IMR-90 (cell line): ENCODE measurements at places on chromosomes 13 and 19. TPM values are rescaled to one million over a fixed set of nuclear protein-coding genes. Genes with fewer than 3 reads are reported as not detected.

DNA sequence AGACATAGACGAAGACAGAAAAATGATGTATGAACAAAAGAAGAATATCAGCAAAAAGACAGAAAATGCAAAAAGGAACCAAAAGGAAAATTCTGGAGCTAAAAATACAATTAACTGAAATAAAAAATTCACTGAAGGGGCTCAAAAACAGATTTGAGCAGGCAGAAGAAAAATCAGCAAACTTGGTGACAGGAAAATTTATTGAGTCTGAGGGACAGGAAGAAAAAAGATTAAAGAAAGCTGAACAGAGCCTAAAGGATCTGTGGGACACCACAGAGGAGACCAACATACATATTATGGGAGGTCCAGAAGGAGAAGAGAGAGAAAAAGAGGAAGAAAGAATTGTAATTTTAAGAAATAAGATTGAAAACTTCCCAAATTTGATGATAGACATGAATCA is 7.4 kb upstream of the LSR start:
- H3K4me1 ChIP-seq: no peaks in the 10 kb centered on the region
- no peaks in the 10 kb centered on the region for H3K36me3 ChIP-seq
- H3K27ac ChIP-seq: no peak overlapping the region
- no peaks in the 10 kb centered on the region for H3K27me3 ChIP-seq
- H3K4me3 ChIP-seq: no peak overlapping the region

DNA sequence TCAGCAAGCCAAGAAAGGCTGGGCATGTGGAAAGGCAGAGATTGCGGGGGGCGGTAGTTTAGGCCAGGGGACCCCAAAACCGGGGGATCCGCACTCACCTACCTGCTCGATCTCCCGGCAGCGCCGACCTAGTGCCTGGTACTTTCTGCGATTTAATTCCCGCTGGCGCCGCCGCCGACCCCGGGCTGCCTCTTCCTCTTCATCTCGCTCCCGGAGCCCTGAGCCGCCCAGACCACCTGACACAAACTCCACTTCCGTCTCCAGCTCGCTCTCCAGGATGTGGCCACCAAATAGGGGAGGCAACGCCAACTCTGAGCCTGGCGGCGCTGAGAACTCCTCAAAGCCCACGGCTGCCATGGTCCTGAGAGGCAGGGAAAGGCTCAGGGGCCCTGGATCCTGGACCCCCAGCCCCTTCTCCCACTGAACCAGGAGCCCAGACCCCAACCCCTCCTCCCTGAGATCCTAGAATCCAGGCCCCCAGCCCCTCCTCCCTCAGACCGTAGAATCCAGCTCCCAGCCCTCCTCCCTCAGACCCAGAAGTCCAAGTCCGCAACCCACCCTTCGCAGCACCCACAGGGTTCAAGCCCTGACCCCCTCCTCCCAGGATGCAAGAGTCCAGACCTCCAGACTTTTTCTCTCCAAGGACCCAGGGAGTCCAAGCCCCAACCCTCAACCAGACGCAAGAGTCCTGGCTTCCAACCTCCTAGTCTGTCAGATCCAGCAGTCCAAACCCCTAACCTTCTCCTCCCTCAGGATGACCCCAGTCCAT is 933 bp downstream of the TFPT start:
- peaks cover 6% of the 10 kb centered on the region for H3K4me1 ChIP-seq
- peak overlapping the region; percentile 68 for H3K27ac ChIP-seq
- H3K4me3 ChIP-seq: peak overlapping the region; percentile 61
- H3K27me3 ChIP-seq: no peaks in the 10 kb centered on the region
- peaks cover 24% of the 10 kb centered on the region for H3K36me3 ChIP-seq

DNA sequence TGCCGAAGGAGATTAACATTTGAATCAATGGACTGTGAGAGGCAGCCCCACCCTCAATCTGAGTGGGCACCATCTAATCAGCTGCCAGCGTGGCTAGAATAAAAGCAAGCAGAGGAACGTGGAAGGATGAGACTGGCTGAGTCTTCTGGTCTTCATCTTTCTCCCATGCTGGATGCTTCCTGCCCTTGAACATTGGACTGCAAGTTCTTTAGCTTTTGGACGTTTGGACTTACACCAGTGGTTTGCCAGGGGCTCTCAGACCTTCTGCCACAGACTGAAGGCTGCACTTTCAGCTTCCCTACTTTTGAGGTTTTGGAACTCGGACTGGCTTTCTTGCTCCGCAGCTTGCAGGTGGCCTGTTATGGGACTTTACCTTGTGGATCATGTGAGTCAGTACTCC is 14.7 kb downstream of the NHLRC3 start:
- no peaks in the 10 kb centered on the region for H3K4me1 ChIP-seq
- H3K27me3 ChIP-seq: no peaks in the 10 kb centered on the region
- no peak overlapping the region for H3K4me3 ChIP-seq
- no peak overlapping the region for H3K27ac ChIP-seq
- 0 out of 2 replicates have a peak, but pooled peaks cover 2% of the 10 kb centered on the region for H3K36me3 ChIP-seq

DNA sequence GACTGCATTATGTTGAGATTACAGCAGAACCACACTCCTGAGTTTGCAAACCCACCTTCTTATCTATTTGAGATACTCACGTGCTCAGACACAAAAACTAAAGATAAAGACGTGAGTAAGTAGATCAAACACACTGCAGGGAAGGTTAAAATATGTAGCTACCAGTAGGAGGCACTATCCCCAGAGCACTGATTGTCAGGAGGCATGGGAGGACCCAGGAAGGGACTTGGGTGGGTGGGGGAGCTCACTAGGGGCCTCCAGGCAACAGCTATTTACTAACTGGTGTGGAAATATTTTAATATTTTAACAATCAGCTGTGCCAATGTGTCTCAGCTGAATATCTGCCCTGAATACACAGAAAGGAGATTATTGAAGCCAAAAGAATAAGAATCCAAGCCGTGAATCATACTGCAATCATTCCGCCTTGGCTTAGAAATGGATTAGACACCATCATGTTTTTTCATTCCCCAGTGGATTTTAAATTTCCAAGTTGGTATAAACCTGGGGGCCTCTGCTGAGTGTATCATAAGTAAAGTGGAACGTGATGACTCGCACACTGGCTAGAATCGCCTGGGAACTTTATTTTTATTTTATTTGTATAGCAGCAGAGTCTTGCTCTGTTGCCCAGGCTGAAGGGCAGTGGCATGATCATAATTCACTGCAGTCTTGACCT is 73.2 kb upstream of the CACNA1A start:
- H3K27ac ChIP-seq: no peak overlapping the region
- peaks cover 1% of the 10 kb centered on the region; the same call in 1 of the 2 replicates for H3K27me3 ChIP-seq
- DNase-seq: peak; percentile 65

DNA sequence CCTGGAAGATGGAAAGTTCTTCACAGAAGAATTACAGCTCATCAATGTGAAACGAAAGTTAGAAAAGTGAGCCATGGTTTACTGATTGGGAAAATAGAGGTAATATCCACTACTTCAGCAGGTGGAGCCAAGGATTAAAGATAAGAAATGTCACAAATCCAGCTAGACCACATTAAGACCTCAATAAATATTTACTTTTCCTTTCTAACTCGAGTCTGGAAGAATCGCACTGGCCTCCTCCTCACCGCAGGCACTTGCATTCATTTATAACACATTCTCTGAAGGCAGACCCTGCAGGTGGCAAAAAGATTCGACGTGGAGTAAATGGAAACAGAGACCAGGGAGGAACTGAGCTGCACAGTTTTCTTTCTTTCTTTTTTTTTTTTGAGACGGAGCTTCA is 7.4 kb downstream of the SLC35E1 start:
- no peak overlapping the region for H3K27ac ChIP-seq
- peaks cover 54% of the 10 kb centered on the region for H3K36me3 ChIP-seq
- DNase-seq: no peak
- H3K4me3 ChIP-seq: no peak overlapping the region

- peaks cover 9% of the 10 kb centered on the region; the same call in 1 of the 2 replicates for H3K4me1 ChIP-seq
- peak overlapping the region; percentile 72; the same call in 1 of the 2 replicates for H3K27ac ChIP-seq
- H3K36me3 ChIP-seq: no peaks in the 10 kb centered on the region
- no peak for DNase-seq
- H3K4me3 ChIP-seq: no peak overlapping the region
- H3K27me3 ChIP-seq: no peaks in the 10 kb centered on the region
Observed at GRCh38 chr13:49616676-49617065, 11.6 kb upstream of the ARL11 start.

DNA sequence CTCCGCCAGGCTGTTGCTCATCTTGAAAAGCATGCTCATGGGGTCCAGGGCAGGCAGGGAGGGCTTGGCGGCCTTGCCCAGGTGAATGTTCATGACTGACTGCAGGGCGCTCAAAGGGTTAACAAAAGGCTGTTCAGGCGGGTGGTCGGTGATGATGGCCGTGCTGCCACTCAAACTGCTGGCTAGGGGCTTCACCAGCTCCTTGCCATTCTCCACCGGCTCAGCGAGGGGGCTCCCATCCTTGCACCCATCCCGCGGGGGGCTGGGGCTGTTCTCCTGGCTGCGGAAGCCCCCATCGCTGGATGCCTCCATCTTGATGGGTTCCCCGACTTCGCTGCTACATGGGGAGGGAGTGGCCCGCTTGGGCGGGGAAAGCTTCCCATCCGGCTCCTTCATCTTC is 71.7 kb downstream of the TSHZ3 start:
- no peaks in the 10 kb centered on the region for H3K27me3 ChIP-seq
- peaks cover 50% of the 10 kb centered on the region for H3K36me3 ChIP-seq
- H3K4me3 ChIP-seq: no peak overlapping the region
- peaks cover 3% of the 10 kb centered on the region; the same call in 1 of the 2 replicates for H3K4me1 ChIP-seq
- no peak overlapping the region for H3K27ac ChIP-seq

DNA sequence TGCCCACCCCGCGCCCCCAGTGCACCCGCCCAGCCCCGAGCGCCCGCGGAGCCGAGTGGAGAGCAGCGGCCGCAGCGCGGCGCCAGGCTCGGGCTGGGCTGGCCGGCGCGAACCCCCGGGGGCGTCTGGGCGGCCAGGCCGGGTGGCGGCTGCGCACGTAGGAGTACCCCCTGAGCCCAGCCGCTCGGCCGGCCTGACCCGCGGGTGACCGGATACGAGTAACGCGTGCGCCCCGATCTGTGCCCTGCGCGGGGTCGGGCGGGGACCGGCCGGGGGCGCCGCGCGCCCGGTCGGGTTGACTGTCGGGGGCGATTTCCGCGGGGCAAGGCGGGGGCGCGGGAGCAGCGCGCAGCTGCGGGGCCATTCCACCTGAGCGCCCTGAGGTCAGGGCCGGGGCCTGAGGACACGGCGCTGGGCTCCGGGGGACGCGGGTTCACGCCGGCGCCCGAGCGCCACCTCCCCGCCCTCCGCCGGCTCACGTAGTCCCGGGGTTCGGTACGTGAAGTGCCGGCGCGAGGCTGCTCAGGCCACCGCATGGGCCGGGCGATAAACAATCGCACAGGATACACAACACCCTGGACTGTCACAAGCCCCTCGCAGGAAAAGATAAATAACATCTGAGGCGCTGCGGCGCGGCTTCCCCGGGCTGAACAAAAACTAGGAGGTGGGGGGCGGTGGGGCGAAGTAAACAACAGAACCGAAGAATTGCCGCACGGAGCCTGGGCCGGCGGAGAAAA is 37.6 kb upstream of the FLT1 start:
- no peaks in the 10 kb centered on the region for H3K36me3 ChIP-seq
- peak overlapping the region; percentile 43 for H3K4me3 ChIP-seq
- H3K4me1 ChIP-seq: peaks cover 10% of the 10 kb centered on the region
- peaks cover 3% of the 10 kb centered on the region; the same call in 1 of the 2 replicates for H3K27me3 ChIP-seq
- no peak for DNase-seq
- H3K27ac ChIP-seq: no peak overlapping the region; the same call in 1 of the 2 replicates

GRCh38 chr19:14063105-14063504 is 1.2 kb upstream of the PALM3 start:
- peaks cover 25% of the 10 kb centered on the region for H3K27me3 ChIP-seq
- H3K4me3 ChIP-seq: no peak overlapping the region
- no peak for DNase-seq
- no peaks in the 10 kb centered on the region for H3K36me3 ChIP-seq
- H3K4me1 ChIP-seq: no peaks in the 10 kb centered on the region

- no peak for DNase-seq
- H3K36me3 ChIP-seq: no peaks in the 10 kb centered on the region
- H3K27ac ChIP-seq: no peak overlapping the region
- H3K4me3 ChIP-seq: no peak overlapping the region
- no peaks in the 10 kb centered on the region for H3K27me3 ChIP-seq
Observed at GRCh38 chr19:19578252-19578651, 40.2 kb downstream of the CILP2 start.

GRCh38 chr13:24624363-24624762 is 55.8 kb upstream of the ATP12A start:
- H3K36me3 ChIP-seq: no peaks in the 10 kb centered on the region
- H3K27me3 ChIP-seq: no peaks in the 10 kb centered on the region
- no peak for DNase-seq
- H3K4me1 ChIP-seq: peaks cover 2% of the 10 kb centered on the region; the same call in 1 of the 2 replicates
- no peak overlapping the region for H3K4me3 ChIP-seq

GRCh38 chr19:801030-801860 is 4.0 kb downstream of the PTBP1 start:
- H3K27me3 ChIP-seq: no peaks in the 10 kb centered on the region
- H3K4me3 ChIP-seq: no peak overlapping the region
- no peak for DNase-seq
- H3K27ac ChIP-seq: no peak overlapping the region

DNA sequence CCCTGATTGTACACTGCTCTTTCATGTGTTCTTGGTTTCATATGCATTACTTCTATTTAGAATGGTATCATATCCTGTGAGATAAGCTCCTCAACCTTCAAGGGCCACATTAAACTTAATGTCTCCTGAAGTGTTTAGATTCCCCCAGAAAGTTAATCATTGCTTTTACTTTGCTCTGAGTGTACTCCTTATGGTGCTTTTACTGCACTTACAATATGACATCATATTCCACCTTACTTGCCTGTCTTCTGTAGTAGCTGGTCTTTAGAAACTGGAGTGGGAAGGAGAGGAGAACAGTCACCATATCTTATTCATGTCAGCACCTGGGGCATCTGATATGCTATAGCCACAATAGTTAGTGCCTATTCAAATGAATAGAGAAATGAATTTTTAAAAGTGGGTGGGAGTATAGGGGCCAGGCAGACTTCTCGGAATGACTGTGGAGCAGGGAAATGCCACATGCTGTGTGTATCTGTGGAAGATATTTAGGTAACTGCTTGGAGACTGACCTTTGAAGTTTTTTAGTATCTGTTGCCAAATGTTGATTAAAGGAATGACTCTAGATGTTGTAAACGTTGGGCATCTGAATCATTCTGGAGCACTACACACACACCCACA is 40.2 kb downstream of the SLAIN1 start:
- no peak overlapping the region for H3K27ac ChIP-seq
- no peaks in the 10 kb centered on the region; the same call in 1 of the 2 replicates for H3K27me3 ChIP-seq
- no peaks in the 10 kb centered on the region for H3K36me3 ChIP-seq

GRCh38 chr13:28753946-28754345 is 35.2 kb upstream of the SLC46A3 start:
- H3K4me3 ChIP-seq: no peak overlapping the region
- peaks cover 6% of the 10 kb centered on the region for H3K4me1 ChIP-seq
- H3K27ac ChIP-seq: peak overlapping the region; percentile 59; the same call in 1 of the 2 replicates
- no peak for DNase-seq
- no peaks in the 10 kb centered on the region for H3K36me3 ChIP-seq

GRCh38 chr13:62906469-62906868 is 1490.8 kb upstream of the PCDH20 start:
- H3K27me3 ChIP-seq: no peaks in the 10 kb centered on the region
- no peaks in the 10 kb centered on the region for H3K4me1 ChIP-seq
- H3K4me3 ChIP-seq: no peak overlapping the region
- no peaks in the 10 kb centered on the region for H3K36me3 ChIP-seq

- DNase-seq: no peak
- no peaks in the 10 kb centered on the region for H3K4me1 ChIP-seq
- H3K4me3 ChIP-seq: no peak overlapping the region
- no peaks in the 10 kb centered on the region for H3K36me3 ChIP-seq
Observed at GRCh38 chr19:6639439-6639838, 30.5 kb downstream of the TNFSF14 start.

GRCh38 chr19:33507021-33507956 is 14.3 kb downstream of the PEPD start:
- peaks cover 5% of the 10 kb centered on the region for H3K36me3 ChIP-seq
- H3K27ac ChIP-seq: no peak overlapping the region
- H3K4me3 ChIP-seq: no peak overlapping the region
- no peak for DNase-seq
- H3K27me3 ChIP-seq: no peaks in the 10 kb centered on the region

Gene COL4A1
- total RNA-seq: 230 and 263 TPM in 2 replicates

Gene NCR1
- total RNA-seq: not detected in 2 replicates

Gene RASIP1
- under 0.01 and 0.18 TPM in 2 replicates for total RNA-seq

Gene AKAP8
- 12.2 and 16.9 TPM in 2 replicates for total RNA-seq

Gene UNC13A
- under 0.01 and 0.18 TPM in 2 replicates for total RNA-seq

Gene ZNF418
- total RNA-seq: 3.4 and 4.2 TPM in 2 replicates
